ENCODE measurements at places on chromosomes 7 and 10.

- no peak for DNase-seq
Measured at GRCh38 chr10:48731654-48732053, 47.0 kb downstream of the WDFY4 start.

DNA sequence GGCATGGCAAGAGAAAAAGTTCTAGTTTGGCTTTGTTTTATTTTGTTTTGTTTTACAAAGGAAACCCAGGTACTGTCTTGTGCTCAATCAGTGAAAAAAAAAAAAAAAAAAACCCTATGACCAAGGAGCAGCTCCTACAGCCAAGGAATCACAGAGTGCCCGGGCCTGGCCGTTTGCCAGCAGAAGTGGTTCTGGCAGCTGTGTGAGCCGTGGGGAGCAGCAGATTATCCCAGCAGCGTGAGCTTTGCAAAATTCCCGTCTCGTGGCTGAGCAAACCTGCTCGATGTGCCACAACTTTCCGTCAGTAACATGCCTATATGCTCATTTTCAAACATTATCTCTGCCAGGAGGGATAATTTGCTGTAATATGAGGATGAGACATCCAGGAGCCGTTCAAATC, 293.7 kb downstream of the POU6F2 start:
- no peak for DNase-seq

DNA sequence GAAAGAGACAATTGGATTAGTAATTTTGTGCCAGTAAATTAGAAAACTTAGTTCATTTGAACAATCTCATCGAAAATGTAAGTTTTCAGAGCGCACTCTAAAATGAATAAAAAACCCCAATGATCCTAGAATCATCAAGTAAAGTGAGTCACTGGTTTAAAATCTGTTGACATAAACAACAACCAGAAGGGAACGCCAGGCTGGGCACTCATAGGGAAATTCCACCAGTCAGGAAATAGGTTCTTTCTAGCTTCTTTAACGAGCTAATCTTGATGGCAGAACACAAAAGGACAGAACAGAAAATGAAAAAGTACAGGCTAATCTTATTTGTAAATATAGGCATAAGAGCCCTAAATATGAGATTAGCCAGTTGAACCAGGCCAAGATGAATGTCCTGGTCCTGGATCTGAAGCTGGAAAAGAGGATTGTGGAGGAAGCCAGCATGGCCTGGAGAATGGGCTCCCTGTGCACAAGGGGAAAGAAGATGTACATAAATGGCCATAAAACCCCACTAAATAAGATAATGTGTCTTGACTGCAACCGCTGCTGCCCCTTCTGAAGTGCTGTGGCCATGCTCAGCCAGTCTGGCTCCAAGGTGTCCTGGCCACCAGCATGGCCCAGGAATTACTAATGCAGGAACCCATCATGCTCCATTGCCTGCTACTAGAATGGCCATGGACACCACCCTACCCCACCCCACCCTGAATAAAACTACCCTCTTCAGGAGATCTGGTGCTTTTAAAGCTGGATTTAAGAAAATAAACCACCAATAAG, 114.0 kb downstream of the WDFY4 start:
- no peak for DNase-seq

DNA sequence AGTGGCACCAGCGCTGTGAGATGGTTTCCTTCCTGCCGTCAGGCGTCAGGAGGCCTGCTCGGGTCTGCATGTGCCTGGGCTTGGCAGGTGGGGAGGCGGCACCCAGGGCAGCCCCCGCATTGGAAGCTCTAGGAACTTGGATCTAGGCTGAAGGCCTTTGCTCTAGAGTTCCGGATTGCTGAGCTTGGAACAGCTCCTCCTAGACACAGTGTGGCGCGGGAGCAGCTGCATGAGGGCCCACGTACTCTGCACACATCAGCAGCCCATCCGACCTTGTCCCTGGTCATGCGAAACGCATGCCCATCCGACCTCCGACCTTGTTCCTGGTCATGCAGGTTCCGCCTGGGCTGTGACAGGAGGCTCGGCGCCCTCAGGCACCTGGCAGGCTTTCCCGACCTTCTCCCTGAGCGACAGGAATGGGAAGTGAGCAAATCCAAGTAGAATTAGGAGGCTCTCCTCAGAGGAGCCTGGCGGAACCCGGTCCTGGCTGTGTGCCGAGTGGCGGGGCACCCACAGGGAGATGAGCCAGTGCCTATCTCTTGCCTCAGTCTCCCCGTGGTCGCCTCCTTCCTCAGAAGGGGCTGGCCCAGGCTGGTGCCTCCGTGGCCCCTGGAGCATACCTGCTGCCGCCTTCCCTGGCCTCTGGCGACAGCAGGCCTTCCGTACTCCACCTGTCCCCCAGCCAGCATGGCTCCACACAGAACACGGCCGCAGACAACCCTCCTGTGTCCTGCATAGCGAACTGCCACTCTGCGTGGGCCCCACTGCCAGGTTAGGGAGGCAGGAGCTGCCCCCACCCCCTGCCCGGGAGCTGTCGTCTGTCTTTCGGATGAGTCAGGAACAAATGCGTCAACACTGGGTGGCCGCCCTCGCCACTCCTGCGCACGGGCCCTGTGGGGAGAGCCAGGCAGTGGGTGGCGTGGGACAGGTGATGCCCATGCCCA, 12.0 kb downstream of the GET4 start:
- no peak for DNase-seq

GRCh38 chr7:92723205-92723604, 113.2 kb downstream of the CDK6 start:
- DNase-seq, result no peak

DNA sequence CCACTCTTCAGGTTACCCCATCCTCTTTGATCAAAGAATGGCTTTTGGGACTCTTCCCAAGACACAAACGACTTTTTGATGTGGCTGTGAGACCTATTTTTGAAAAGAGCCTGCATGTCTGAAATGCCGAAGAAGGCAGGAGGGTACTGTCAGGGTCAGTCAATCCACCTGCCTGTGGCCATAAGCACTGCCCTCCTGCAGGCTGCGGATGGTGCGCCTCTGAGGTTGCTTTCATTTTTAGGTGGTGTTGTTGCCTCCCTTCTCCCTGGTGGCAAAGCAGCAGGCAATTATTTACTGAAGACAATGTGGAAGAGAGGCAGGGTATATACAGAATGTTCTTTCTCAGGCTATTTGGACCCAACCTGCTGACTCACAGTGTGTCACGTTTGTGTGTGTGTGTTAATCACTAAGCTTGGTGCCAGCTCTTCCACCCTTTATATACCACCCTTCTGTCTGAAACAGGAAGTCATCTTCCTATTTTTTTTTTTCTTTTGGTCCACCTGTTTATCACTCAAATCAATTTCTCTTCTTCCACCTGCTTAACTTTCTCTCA, 1421.2 kb upstream of the CELF2 start:
- DNase-seq, result no peak

- DNase-seq, result no peak
Measured at GRCh38 chr7:101915000-101915399, 97.6 kb downstream of the CUX1 start.

DNA sequence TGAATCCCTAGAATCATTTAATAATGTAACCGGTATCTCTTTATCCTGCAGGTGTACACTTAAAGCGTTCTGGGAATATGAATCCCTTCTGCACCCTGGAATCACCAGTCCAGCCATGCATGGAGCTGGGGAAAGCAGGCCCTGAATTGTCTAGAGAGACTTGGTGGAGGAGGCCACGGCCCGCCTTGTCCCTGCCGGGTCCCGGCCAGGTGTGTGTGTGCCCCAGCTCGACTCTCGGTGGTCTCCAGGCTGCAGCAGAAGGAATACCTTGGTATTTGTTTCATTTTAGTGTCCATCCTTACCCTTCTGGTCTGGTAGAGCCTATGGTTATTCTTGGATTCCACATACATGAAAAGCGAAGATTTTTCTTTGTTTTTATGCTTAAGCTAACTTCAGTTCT, 58.1 kb downstream of the PRPF18 start:
- DNase-seq, result no peak

DNA sequence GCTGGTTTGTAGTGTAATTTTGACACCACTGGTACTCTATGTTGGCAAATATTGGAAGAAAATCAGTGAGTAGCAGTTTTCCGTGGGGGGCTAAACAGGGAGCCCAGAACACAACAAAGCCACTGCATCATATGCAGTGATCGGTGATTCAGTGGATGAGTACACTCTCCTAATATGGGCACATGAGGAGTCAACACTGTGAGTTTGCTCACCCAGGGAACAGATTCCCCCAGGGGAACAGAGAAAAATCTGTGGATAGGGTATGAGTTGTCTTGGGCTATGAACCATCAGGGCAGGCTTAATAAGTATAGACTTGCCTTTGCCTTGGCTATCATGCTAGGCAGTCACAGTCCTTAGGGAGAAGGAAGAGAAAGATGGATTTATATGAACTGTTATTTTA, 227.7 kb upstream of the SEMA3E start:
- no peak for DNase-seq

- DNase-seq, result no peak
Measured at GRCh38 chr10:123274306-123275135, 120.3 kb downstream of the BUB3 start.

- DNase-seq, result no peak
Measured at GRCh38 chr10:13056456-13057077, 43.4 kb upstream of the OPTN start.

GRCh38 chr7:78443811-78444210, 645.2 kb downstream of the PHTF2 start:
- DNase-seq, result no peak

GRCh38 chr7:41222746-41223145, 480.1 kb downstream of the INHBA start:
- DNase-seq, result no peak

- DNase-seq, result no peak
Measured at GRCh38 chr7:21192657-21193056, 235.2 kb upstream of the SP4 start.

DNA sequence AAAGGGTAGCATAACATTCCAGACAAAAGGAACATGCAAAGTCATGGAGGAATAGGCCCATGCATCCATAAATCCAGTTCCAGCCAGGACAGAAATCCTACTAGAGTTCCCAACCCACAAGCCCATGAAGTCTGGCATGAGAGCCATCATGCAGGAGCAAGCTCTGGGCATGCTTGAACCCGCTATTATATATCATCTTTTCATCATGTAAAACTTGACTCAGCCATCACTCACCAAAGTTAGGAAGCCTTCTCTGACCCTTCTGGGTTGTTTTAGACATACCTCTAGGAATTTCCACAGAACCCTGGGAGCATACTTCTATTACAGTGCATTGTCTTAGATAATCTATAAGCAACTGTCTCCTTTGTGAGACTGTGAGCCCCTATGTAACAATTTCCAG, 293.0 kb upstream of the NPSR1 start:
- DNase-seq, result no peak

- DNase-seq, result no peak
Measured at GRCh38 chr10:970311-971149, 17.7 kb upstream of the GTPBP4 start.

DNA sequence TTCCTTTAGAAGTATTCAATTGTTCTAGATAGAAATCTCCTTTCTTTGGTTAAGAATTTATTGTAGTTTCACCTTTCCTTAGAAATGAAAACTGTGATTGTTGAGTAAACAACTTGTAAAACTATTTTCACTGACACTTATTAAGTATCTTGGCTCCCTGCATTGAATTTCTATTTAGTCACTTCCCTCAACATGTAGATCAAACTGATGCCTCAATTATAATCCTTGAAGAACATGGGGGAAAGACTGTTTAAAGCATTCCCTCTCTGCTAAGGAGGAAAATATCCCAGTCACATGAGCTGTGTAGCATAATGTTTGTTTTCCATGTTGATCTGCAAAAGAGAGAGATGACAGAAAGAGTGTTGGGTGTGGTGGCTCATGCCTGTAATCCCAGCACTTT, 99.7 kb downstream of the PDE1C start:
- no peak for DNase-seq

DNA sequence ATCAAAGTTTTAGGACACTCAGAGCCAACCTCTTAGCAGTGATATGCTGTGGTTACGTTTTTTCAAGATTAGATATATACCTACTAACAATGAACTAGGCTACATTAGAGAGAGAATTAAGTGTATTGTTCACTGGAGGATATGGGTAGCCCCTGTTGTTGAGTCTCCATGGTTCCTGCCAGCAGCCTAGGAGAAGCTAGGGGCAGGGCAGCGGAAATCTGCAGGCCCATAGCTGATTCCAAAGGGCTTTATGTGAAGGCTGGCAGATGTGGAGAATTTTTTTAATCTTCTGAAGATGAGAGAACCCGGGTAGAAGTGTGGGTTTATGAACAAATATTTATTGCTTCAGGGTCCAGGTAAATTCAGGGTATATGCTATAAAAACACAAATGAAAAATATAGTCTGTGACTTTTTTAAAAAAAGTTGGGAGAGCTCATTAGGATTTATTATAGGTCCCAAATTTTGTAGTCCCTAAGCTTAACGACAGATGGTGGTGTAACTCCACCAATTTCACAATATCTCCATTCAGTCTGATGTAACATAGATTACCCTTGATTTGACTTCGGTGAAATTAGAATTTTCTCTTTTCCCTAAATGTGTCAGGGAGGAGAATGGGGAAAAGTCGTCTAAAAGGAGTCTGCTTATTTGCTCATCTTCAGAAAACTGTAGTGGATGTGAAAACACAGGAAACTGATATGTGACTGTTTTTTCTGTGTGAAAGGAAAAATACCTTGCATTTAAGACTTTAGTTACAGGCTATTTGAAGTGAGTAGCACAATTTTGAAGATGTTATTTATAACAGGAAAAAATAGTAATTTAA, 163.0 kb upstream of the PPP1R3A start:
- no peak for DNase-seq

GRCh38 chr10:85789982-85790789, 576.4 kb downstream of the GRID1 start:
- DNase-seq, result no peak

DNA sequence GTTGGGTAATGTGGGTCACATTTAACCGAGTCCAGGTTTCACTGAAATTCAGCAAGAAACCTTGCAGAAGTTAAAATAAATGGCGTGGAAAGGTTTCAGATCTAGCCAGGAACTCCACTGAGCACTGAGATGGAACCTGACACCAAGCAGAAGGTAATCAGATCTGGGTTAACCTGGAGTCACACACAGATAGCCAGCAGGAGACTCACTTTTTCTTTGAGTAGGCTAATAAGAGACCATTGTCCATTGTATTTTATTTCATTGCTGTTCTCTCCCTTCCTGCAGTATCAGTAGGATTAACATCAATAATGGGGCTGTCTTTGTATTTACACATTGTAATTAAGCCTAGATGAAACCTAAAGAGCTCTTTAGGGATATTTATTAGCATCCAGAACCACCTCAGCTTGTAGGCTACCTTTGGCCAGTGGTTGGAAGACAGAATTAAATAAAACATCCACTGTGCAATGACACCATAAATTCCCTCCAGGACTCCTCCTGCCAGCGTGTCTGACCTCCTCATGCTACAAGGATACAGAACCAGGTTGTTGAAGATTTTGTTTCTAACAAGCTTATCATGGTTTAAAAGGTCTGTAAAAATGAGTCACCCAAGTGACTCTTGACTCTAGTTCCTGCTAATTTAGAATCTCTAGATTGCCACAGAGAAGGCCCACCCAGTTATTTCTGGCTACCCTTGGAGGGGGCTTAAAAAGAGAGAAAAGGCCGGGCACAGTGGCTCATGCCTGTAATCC, 151.1 kb downstream of the SORCS1 start:
- DNase-seq, result no peak

GRCh38 chr7:124781418-124781817, 15.8 kb upstream of the GPR37 start:
- DNase-seq, result no peak
